HT-29 (cell line): ENCODE measurements at places on chromosomes 1 and 21. TPM values are rescaled to one million over a fixed set of nuclear protein-coding genes. Genes with fewer than 3 reads are reported as not detected.

DNA sequence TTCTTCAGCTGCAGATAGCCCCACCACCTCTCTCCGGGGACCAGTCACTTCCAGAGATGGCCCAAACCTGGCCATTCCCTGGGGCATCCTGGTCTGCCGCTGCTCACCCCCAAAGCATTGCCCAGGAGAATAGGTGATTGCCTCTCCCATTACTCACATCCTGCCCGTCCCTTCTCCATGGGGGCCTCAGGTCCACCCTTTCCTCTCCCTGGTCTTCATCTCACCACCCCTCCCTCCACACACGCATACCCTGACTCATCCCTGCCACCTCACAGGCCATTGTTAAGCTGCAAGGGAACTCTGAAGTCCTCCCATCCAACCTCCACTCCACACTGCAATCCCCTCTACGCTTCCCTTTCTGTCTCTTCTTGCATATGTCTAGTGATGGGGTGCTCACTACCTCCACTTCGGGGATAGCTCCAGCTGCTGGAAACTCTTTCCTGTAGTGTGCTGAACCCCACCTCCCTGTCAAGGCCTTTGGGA, at the start of gene PLEKHG5:
Gene PLEKHG5 (minus strand): TSS at position 188 of the 483 bp plus-strand sequence. CDS start 14,096 bp downstream, outside the sequence.
- no peak for DNase-seq

- no peak for DNase-seq
These were observed 13.8 kb upstream of the MAST2 start for GRCh38 chr1:45789601-45790000.

DNA sequence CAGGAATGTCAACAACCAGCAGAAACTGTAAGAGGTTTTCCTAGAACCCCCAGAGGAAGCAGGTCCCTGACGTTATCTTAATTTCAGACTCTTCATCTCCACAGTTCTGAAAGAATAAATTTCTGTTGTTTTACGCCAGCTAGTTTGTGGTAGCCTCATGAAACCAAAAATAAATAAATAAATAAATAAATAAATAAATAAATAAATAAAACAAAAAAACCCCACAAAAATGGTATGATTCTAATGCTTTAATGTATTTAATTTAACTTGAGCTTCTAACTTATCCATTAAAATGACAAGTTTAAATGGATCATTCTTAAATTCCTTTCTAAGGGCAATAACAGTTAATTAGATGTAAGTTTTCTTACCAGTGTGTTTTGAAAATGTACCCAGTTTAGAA, 293.8 kb upstream of the ADAMTS5 start:
- no peak for DNase-seq

Gene PCAT6
- total RNA-seq: not detected in 2 replicates

DNA sequence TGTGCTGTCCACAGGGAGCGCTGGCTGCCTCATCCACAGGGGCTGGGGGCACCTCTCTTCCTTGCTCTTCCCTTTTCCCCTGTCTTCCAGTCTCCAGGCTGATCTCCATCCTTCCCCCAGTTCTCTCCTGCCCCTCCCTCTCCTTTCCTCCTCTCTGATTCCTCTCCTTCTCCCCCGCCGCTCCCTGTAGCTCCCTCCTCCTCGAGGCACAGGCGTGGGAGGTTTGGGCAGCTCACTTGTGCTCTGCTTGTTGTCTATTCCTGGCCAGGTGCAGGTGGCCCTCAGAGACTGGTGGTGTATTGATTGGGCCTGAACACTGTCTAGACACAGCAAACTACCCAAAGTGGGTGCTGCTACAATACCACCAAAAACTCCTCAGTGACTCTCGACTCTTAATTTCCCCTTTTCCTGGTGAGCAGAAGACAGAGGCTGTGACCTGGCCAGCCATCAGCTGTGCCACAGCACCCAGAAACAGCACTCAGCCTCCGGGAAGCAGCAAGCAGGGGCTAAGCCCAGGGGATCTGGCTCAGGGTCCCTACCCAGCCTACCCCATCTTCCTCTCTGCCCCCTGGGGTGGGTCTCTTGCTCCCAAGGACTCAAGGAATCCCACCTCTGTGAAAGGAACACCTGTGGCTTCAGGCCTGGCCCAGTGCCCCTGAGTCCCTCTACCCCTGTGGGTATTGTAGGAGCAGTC, 93.3 kb downstream of the DDX20 start:
- DNase-seq: no peak

DNA sequence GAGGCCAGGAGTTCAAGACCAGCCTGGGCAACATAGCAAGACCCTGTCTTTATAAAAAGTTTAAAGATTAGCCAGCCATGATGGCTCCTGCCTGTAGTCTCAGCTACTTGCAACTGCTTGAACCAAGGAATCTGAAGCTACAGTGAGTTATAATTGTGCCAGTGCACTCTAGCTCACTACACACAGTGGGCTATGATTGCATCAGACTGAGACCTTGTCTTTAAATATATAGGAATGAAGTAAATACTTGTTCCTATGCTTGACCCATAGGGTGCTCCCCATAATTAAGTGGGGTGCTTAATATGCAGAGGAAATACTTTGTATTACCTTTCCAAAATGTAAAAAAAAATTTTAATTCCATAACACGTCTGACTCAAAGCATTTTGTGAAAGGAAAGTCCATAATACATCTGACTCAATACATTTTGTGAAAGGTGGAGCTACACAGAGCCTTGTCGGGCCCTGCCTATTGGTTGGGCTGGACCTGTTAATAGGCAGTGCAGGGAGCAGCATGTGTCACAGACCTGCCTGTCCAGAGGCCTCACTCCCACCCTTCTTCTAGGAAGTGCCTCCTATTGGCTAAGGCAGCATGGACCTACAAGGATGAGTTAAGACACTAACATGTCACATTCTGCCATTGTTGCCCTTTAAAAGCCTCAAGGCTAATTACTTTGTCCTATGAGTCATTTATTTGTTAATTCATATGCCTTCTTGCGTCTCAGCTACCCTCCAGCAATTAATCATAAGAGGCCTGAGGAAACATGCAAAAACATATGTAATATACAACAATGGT, 33.6 kb downstream of the CD58 start:
- peak; percentile 44 for DNase-seq
